Osteocyte (in vitro differentiated cells): ENCODE measurements at places on chromosomes 16 and 17. TPM values are rescaled to one million over a fixed set of nuclear protein-coding genes. Genes with fewer than 3 reads are reported as not detected.

The RETREG3 gene
- 80.1 and 85.0 TPM in 2 replicates for total RNA-seq

The FOXO3B gene
- total RNA-seq: 8.0 and 9.6 TPM in 2 replicates

The ASPA gene
- not detected in 2 replicates for total RNA-seq

The ECI1 gene
- total RNA-seq: 46.4 and 48.1 TPM in 2 replicates

The SNX20 gene
- total RNA-seq: not detected in 2 replicates

The ASPSCR1 gene
- total RNA-seq: 45.9 and 47.1 TPM in 2 replicates

The HBQ1 gene
- total RNA-seq: not detected in 2 replicates

The TBX2 gene
- total RNA-seq: 24.6 and 25.9 TPM in 2 replicates

The CMTM2 gene
- not detected in 2 replicates for total RNA-seq

The ABI3 gene
- 0.19 TPM in 1 of 2 replicates, not detected in the other for total RNA-seq

DNA sequence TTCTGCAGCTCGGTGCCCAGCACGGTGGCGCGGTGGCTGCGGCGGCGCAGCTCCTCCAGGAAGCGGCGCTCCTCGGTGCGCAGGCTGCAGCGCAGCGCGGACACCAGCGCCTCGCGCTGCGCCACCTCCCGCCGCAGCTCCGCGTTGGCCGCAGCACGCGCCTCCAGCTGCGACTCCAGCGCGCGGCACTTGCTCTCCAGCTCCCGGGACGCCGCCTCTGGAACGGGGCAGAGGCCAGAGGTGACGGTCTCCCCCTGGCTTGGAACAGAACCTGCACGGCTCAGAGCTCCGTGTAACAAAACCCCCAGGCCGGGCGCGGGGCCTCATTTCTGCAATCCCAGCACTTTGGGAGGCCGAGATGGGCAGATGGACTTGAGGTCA lies 13.2 kb upstream of the CLUH start:
- peaks cover 24% of the 10 kb centered on the region for H3K27me3 ChIP-seq
- H3K4me1 ChIP-seq: peaks cover 7% of the 10 kb centered on the region
- no peak for DNase-seq
- no peaks in the 10 kb centered on the region for H3K36me3 ChIP-seq
- H3K4me3 ChIP-seq: peak overlapping the region; percentile 35

- H3K27ac ChIP-seq: peak overlapping the region; percentile 92
- DNase-seq: no peak
- no peak overlapping the region for H3K4me3 ChIP-seq
- peaks cover 3% of the 10 kb centered on the region for H3K27me3 ChIP-seq
- no peaks in the 10 kb centered on the region for H3K36me3 ChIP-seq
Measured at GRCh38 chr17:6753006-6753445, 2.8 kb upstream of the XAF1 start.

DNA sequence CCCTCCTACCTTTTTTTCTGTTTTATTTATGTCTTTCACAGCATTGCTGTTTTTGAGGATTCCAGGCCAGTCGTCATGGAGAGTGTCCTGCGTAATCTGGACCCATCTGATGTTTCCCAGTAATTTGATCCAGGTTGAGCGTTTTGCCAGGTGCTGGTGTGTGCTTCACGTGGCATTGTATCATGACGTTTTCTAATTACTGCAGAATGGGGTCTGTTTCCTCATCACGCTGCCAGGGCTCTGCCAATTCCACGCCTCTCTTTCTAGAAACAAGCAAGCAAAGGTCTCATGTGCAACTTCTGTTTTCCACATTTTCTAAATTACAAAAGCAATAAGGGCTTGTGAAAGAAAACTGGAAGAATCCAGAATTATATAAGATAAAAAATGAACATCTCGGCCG lies 28.3 kb upstream of the BHLHA9 start:
- H3K4me3 ChIP-seq: no peak overlapping the region
- H3K27ac ChIP-seq: no peak overlapping the region

DNA sequence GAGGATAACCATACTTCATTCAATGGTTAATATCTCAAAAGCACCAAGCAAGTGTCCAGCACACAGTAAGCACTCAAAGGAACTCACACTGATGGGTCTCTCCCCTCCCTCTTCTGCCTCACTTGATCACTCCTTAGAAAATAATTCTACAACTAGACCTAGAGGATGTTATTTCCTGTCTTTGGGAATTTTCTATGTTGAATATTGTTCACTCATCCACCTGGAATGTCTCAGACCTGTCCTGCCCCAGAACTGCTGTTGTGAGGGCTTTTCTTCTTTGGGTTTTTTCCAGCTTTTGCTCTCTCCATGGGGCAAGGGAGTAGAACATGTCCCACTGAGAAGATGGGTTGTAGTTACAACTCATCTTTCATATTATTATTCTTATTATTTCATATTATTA lies 25.3 kb downstream of the NXPH3 start:
- H3K27ac ChIP-seq: no peak overlapping the region
- no peaks in the 10 kb centered on the region for H3K27me3 ChIP-seq
- H3K36me3 ChIP-seq: peaks cover 60% of the 10 kb centered on the region
- H3K4me1 ChIP-seq: no peaks in the 10 kb centered on the region

- no peak for DNase-seq
- no peaks in the 10 kb centered on the region for H3K4me1 ChIP-seq
- H3K27me3 ChIP-seq: peaks cover 5% of the 10 kb centered on the region
- no peak overlapping the region for H3K27ac ChIP-seq
Measured at GRCh38 chr16:89049484-89050118, 44.1 kb upstream of the ACSF3 start.

GRCh38 chr16:31513126-31513525 lies 4.9 kb upstream of the RUSF1 start:
- H3K27me3 ChIP-seq: peaks cover 14% of the 10 kb centered on the region
- no peak overlapping the region for H3K27ac ChIP-seq
- DNase-seq: no peak
- H3K4me1 ChIP-seq: peaks cover 11% of the 10 kb centered on the region
- no peaks in the 10 kb centered on the region for H3K36me3 ChIP-seq

GRCh38 chr16:30766206-30766932 lies 4.2 kb downstream of the RNF40 start:
- DNase-seq: no peak
- H3K4me1 ChIP-seq: peaks cover 13% of the 10 kb centered on the region
- no peak overlapping the region for H3K27ac ChIP-seq

DNA sequence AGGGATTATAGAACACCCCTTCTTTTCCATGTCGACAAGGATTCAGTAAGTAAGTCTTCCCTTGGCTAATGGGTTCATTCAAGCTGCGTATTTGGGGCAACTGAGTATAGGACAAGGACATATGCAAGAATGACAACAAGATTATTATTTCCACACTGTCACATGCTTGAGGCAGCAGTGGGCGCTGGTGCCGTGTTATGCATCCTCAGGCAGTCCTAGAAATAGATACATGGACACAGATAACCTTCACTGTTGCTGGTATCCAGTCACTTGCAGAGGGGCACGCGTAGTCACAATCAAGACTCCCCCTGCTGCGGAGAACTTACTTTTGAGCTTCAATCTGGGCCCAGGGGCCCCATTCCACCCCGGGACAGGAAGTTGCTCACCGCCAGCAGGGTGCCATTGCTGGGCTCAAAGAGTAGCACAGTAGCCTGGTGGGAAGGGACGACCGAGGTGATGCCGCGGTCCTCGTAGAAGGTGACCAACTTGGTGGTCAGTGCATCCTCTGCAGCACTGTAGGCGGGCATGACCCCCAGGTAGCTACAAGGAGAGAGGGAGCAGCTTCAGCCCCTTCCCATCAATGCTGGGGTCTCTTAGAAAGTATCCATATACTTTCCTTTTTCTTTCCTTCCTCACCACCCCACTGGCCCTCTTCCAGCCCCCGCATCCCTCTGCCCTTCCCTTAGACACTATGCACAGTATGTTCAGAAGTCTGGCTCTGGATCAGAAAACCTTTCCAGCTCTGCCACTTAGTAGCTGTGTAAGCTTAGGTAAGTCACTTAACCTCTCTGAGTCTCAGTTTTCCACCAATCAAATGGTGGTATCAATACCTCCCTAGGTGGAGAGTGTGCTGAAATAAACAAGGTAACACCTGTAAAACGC lies 804 bp downstream of the CRYM start:
- no peak overlapping the region for H3K27ac ChIP-seq
- peak; percentile 69 for DNase-seq
- no peaks in the 10 kb centered on the region for H3K36me3 ChIP-seq
- peaks cover 84% of the 10 kb centered on the region for H3K27me3 ChIP-seq
- peaks cover 5% of the 10 kb centered on the region for H3K4me1 ChIP-seq

DNA sequence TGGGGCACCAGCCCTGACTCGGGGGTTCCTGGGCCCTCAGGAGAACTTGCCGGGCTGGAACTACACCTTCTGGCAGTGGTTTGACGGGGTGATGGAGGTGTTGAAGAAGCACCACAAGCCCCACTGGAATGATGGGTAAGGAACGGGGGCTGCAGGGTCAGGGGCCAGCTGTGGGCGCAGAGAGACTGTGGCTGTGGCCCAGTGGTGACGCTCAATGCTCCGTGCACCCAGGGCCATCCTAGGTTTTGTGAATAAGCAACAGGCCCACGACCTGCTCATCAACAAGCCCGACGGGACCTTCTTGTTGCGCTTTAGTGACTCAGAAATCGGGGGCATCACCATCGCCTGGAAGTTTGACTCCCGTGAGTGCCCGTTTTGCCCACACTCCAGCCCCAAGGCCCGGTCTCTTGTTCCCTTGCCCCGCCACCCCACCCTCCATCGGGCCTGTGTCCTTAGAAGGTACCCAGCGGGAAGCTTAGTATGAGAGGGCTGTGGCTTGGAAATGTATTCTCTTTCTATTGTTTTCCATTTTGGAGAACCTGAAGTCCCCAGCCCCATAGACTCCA lies 19.1 kb downstream of the STAT5A start:
- H3K36me3 ChIP-seq: peaks cover 42% of the 10 kb centered on the region
- H3K27ac ChIP-seq: no peak overlapping the region
- H3K27me3 ChIP-seq: no peaks in the 10 kb centered on the region

GRCh38 chr17:34610506-34610905 lies 31.1 kb downstream of the TMEM132E start:
- no peaks in the 10 kb centered on the region for H3K36me3 ChIP-seq
- H3K4me1 ChIP-seq: no peaks in the 10 kb centered on the region
- no peak overlapping the region for H3K4me3 ChIP-seq
- H3K27me3 ChIP-seq: peaks cover 12% of the 10 kb centered on the region
- no peak overlapping the region for H3K27ac ChIP-seq

GRCh38 chr17:37849617-37849972 lies 74.6 kb upstream of the TBC1D3K start:
- H3K4me1 ChIP-seq: peaks cover 6% of the 10 kb centered on the region
- H3K36me3 ChIP-seq: no peaks in the 10 kb centered on the region
- no peak overlapping the region for H3K4me3 ChIP-seq
- H3K27ac ChIP-seq: peak overlapping the region; percentile 85

GRCh38 chr17:1039511-1040215 lies 42.7 kb downstream of the TIMM22 start:
- H3K27me3 ChIP-seq: no peaks in the 10 kb centered on the region
- no peak overlapping the region for H3K4me3 ChIP-seq
- H3K4me1 ChIP-seq: peaks cover 47% of the 10 kb centered on the region
- peak overlapping the region; percentile 31 for H3K27ac ChIP-seq
- DNase-seq: no peak

DNA sequence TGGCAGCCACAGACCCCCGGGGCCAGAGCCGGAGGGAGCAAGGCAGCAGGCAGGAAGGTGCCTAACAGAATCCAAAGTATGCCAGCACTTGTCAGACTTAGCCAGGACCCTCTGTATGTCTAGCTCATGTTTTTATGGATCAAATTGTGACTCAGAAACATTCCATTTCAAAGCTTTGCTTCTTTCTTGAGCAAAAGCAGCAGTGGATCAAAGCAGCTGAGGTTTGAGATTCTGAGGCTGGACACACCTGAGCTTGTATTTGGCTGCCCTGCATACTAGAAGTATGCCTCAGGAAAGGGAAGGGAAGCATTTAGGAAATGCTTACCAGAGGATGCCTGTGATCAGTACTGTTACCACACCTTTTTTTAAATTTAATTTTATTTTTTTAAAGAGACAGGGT lies 5.7 kb upstream of the MYO1C start:
- no peak overlapping the region for H3K27ac ChIP-seq
- no peaks in the 10 kb centered on the region for H3K27me3 ChIP-seq
- no peak overlapping the region for H3K4me3 ChIP-seq
- no peaks in the 10 kb centered on the region for H3K36me3 ChIP-seq
- peaks cover 12% of the 10 kb centered on the region for H3K4me1 ChIP-seq
- no peak for DNase-seq

GRCh38 chr17:62671553-62671952 lies 44.1 kb downstream of the MRC2 start:
- no peak for DNase-seq
- peaks cover 7% of the 10 kb centered on the region for H3K4me1 ChIP-seq
- peaks cover 36% of the 10 kb centered on the region for H3K36me3 ChIP-seq
- H3K27ac ChIP-seq: no peak overlapping the region
- H3K27me3 ChIP-seq: no peaks in the 10 kb centered on the region

DNA sequence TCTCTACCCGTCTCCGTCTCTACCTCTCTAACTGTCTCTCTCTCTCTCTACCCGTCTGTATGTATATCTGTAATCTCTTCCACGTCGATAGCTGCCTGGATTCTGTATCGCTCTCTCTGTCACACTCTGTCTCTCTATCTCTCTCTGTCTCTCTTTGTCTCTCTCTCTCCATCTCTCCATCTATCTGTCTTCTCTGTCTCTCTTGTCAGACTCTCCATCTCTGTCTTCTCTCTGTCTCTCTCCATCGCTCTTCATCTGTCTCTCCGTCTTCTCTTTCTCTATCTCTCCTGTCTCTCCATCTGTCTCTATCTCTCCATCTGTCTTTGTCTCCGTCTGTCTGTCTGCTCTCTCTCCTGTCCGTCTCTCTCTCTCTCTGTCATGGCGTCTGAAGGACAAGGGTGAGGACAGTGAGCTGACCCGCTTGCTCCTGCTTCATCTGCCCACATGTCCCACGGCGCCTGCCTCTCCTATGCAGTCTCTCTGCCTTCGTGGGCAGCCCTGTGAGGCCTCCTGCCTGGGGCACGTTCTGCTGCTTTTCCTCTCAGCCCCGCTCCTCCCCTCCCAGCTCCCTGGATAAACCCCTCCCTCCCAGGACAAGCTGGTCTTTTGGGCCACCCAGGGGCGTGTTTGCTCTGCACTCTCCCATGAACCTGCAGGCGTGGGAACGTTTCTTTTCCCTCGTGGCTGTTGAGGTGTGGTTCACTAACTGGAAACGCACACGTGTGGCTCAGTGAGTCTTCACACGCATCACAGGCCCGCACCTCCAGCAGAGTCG lies 18.9 kb downstream of the ACSF3 start:
- H3K36me3 ChIP-seq: peaks cover 28% of the 10 kb centered on the region
- H3K27me3 ChIP-seq: no peaks in the 10 kb centered on the region
- no peak overlapping the region for H3K27ac ChIP-seq
- H3K4me1 ChIP-seq: peaks cover 1% of the 10 kb centered on the region
- DNase-seq: no peak
- no peak overlapping the region for H3K4me3 ChIP-seq

DNA sequence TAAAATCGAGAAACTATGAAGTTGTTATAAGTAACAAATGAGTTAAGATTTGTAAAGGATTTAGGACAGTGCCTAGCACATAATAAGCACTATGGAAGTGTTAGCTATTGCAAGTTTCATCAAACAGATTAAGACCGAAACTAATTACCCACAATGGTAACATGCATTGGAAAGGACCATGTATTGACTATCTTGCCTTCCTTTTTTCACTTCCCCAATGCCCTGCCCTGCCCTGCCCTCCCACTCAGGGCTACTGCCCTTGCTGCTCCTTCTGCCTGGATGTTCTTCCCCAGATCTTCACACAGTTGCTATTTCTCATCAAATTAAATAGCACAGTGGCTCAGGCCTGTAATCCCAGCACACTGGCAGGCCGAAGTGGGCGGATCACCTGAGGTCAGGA lies 202.1 kb upstream of the PSMD7 start:
- no peak for DNase-seq
- H3K36me3 ChIP-seq: no peaks in the 10 kb centered on the region
- H3K4me3 ChIP-seq: no peak overlapping the region
- no peaks in the 10 kb centered on the region for H3K4me1 ChIP-seq
- peaks cover 2% of the 10 kb centered on the region for H3K27me3 ChIP-seq
- H3K27ac ChIP-seq: no peak overlapping the region

GRCh38 chr16:15427648-15428239 lies 6.6 kb upstream of the BMERB1 start:
- peak; percentile 85 for DNase-seq
- peaks cover 9% of the 10 kb centered on the region for H3K27me3 ChIP-seq
- H3K36me3 ChIP-seq: no peaks in the 10 kb centered on the region
- peak overlapping the region; percentile 60 for H3K27ac ChIP-seq
